ENCODE measurements at places on chromosomes 5 and 9.

- no peak for DNase-seq
Observed at GRCh38 chr9:128431207-128431606, 10.6 kb downstream of the CERCAM start.

DNA sequence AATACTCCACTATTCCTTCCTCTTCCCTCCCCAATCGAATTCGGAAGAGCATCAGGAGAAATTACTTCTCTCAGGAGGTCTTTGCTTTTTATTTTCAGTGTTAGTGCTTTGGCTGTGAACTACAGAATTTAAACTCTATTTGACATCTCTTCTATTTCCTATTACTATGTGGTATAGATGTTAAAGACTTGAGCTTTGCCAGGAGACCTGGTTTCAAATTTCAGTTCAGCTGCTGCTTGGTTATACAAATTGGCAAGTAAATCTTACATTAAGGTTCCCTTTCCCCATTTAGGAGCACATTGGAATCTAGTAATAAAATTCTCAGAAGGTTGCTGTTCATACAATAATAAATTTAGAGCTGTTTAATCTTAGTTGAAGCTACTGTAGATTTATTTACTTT, 13.1 kb downstream of the UHRF2 start:
- DNase-seq, result no peak

DNA sequence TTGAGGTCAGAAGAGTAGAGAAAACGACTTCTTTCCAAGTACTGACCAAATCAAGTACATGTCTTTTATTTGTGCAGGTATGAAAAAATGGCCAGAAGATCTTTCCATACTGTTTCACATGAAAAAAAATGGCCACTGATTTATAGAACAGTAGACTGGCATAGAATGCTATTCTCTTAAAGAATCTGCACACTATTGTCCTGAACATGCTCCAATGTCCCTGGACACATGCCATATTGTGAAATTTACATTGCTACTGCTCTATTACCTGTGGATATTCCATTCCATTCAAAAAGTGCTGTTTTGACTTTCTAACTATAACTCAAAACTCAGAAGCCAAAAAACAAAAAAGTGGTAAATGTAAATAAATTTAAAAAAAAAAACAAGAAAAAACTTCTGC, 60.6 kb downstream of the FBXL17 start:
- no peak for DNase-seq

DNA sequence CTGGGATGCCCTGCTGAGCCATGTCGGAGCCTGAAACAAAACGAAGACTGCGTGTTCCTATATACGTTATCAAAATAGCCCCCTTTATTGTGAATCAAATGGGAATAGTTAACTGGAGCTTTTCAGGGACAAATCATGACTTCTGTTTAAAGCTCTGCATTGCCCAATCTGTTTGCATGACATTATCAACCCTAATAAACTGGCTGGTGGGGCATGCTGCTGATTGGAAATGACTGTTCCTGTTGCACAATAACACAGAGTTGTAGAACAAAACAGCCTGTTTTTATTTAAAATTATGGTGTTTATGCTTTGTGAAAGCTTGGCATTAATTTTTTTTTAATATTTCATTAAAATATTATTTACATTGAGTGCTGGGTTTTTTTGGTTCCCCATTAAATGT, 215.5 kb downstream of the TMEM167A start:
- DNase-seq, result no peak

- no peak for DNase-seq
Observed at GRCh38 chr9:95901506-95901905, 26.0 kb downstream of the ERCC6L2 start.

- no peak for DNase-seq
Observed at GRCh38 chr9:127543221-127543620, 68.9 kb upstream of the STXBP1 start.

- DNase-seq, result no peak
Observed at GRCh38 chr9:130423272-130423671, 21.5 kb upstream of the ASS1 start.

- no peak for DNase-seq
Observed at GRCh38 chr5:126741361-126741760, 35.6 kb upstream of the LMNB1 start.

GRCh38 chr5:122311961-122312590, at the start of gene SNCAIP:
Gene SNCAIP (plus strand): TSS chr5:122312237. CDS start chr5:122391135, 78,898 bp downstream.
- DNase-seq, result peak; percentile 92
